ENCODE measurements at places on chromosomes 2 and 18.
A peak's percentile ranks its signal among the peaks of the same experiment; 100 is the strongest.

GRCh38 chr2:232871418-232871834, 1.4 kb downstream of the SNORC start:
- DNase-seq, result no peak

DNA sequence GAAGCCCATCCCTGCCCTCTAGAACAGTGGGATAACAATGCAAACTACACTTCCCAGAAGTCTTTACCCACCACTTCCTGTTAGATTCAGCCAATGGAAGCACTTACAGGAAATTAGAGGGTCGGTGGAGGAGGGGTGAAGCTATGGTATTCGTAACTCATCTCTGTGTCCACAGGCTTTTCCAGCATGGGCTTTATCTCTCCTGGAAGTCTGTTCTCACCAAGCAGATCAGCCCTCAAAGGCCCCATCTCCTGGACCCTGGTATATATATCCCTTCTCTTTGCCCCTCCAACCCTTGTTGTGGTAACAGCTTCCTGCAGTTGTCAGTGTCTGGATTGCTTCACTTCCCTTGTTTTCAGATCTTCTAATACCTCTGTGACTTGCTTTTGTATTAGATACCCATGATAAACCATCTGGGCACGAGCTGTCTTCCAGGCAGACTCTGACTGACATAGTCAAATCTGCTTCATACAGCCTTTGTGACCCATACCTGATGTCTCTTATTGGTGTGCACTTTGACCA, 475.0 kb upstream of the POU3F3 start:
- peak; percentile 72 for DNase-seq

GRCh38 chr18:61653823-61654551, 238.8 kb downstream of the RNF152 start:
- DNase-seq, result no peak

GRCh38 chr2:150601280-150602038, 114.0 kb upstream of the RND3 start:
- no peak for DNase-seq

Measured in stimulated activated naive CD4-positive, alpha-beta T cell (primary cell).